ENCODE measurements at places on chromosomes 7 and 10. TPM values are rescaled to one million over a fixed set of nuclear protein-coding genes. Genes with fewer than 3 reads are reported as not detected.

Gene NXPH1
- total RNA-seq: not detected

Gene ZNF485
- 2.4 TPM for total RNA-seq

Gene LUC7L2
- total RNA-seq: 40.9 TPM

Gene DPY19L1
- 40.9 TPM for total RNA-seq

Gene CREB3L2
- 33.3 TPM for total RNA-seq

Gene PNLIPRP3
- not detected for total RNA-seq

Gene FAM24B
- total RNA-seq: 15.2 TPM

Gene SAMD9
- 6.9 TPM for total RNA-seq

Gene GNAI1
- total RNA-seq: 35.4 TPM

Gene TSPAN14
- 163 TPM for total RNA-seq

Gene VSTM2A
- not detected for total RNA-seq

Gene ZCWPW1
- 1.6 TPM for total RNA-seq

Gene GPC2
- total RNA-seq: 0.92 TPM

Gene WIPF3
- total RNA-seq: 0.45 TPM

Gene TSPAN15
- 113 TPM for total RNA-seq

Gene ASL
- 20.8 TPM for total RNA-seq

Gene FBH1
- 34.5 TPM for total RNA-seq

Gene SFTPA1
- total RNA-seq: not detected

Gene ZCCHC24
- total RNA-seq: 4.6 TPM

Gene CPA2
- 0.09 TPM for total RNA-seq

Gene CTBP2
- total RNA-seq: 103 TPM

Gene FAM53B
- total RNA-seq: 12.9 TPM

Gene C7orf25
- 2.4 TPM for total RNA-seq

Gene DYDC2
- total RNA-seq: 0.07 TPM

Gene GIMAP5
- total RNA-seq: not detected

Gene LDB3
- not detected for total RNA-seq

Gene CACUL1
- 12.1 TPM for total RNA-seq

Gene FRMD4A
- total RNA-seq: 4.3 TPM

Gene ELN
- 0.08 TPM for total RNA-seq

Gene SH2B2
- total RNA-seq: 2.6 TPM

Gene ITIH2
- 0.29 TPM for total RNA-seq

Gene CNPY1
- total RNA-seq: not detected

Gene TEX36
- not detected for total RNA-seq

Gene TMEM178B
- total RNA-seq: 1.6 TPM

Gene MACROH2A2
- 27.2 TPM for total RNA-seq

All from A549 treated with CORT108297 at 1 μM for 4 hours (cell line).